A549 (cell line): ENCODE measurements at places on chromosomes 1 and 21.

GRCh38 chr1:153799566-153800465, 24.6 kb downstream of the SLC27A3 start:
- DNase-seq: no peak

DNA sequence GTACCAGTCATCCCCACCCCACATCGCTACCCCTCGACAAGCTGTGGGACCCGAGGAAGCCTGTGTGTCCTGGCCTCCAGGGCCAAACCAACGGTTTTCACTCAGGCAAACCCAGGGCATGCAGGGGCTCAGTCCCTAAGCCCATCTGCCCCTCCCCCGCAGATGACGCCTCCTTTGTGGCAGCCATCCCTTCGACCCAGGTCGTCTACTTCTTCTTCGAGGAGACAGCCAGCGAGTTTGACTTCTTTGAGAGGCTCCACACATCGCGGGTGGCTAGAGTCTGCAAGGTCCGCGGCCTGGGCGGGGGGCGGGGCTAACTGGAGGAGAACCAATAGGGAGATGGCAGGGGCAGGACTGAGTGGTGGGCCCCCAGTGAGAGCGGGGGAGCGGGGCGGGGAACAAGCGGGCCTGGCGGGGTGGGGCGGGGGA, 7.4 kb downstream of the SEMA4A start:
- no peak for DNase-seq

DNA sequence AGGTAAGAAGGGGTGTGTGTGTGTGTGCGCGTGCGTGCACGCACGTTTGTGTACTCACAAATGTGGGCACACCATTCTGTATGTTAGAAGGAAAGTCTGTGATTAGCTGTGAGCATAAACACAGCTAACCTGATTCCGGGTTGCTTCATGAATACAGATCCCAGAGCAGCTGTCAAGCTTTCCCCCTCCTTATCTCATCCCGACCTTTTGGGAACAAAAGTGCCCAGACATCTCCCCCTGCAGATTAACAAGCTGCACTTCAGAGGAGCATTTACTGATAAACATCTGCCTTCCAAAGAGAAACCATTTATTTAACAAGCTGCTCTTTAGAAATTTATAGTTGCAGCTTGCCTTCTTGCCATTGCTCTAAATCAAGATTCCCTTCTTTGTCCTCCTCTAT, 97.0 kb downstream of the MT1HL1 start:
- DNase-seq: no peak

DNA sequence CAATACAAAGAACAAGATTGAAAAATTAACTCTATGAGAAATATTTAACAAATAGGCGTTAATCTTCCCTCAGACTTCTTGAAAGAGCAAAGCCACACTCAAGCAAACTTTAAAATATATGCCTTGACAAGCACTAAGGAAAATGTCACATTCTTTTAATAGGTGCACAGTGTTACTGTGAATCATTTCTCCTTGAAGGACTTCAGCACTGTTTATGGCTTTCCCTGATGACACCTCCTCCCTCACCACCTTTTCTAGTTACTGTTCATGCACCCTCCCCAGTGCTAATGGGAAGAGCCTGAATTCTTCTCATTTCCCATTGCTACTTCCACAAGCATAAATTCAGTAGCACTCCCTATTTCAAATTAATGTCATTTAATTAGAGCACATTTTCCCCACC, 299.5 kb upstream of the RRP15 start:
- no peak for DNase-seq

- DNase-seq: no peak
Measured at GRCh38 chr1:47932743-47933142, 64.4 kb downstream of the TRABD2B start.

- no peak for DNase-seq
Measured at GRCh38 chr1:36847186-36847585, 187.1 kb downstream of the GRIK3 start.

DNA sequence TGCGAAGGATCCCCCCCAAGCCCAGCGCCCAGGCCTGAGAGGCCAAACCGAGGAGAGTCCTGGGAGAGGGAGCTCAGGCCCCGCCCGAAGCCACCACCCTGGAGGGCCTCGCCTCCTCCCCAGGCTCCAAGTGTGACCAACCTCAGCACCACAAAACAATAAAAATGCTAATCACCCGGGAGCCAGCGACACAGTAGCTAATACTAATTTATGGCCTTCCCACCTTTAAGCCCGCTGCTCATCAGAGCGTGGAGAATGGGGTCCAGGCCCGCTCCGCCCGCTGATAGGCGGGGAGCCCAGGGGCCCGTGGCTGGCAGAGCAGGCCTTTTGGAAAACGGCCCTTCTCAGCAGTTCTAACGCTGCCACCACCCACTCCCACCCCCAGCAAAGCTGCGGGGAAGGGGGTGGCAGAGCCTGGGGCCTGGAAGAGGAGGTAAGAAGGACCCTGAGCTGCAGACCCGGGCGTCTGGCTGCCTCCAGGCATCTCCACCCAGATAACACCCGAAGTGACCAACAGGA, 20.4 kb upstream of the TAS1R2 start:
- DNase-seq: no peak

GRCh38 chr1:232682248-232682647, 52.3 kb upstream of the SIPA1L2 start:
- DNase-seq: no peak

DNA sequence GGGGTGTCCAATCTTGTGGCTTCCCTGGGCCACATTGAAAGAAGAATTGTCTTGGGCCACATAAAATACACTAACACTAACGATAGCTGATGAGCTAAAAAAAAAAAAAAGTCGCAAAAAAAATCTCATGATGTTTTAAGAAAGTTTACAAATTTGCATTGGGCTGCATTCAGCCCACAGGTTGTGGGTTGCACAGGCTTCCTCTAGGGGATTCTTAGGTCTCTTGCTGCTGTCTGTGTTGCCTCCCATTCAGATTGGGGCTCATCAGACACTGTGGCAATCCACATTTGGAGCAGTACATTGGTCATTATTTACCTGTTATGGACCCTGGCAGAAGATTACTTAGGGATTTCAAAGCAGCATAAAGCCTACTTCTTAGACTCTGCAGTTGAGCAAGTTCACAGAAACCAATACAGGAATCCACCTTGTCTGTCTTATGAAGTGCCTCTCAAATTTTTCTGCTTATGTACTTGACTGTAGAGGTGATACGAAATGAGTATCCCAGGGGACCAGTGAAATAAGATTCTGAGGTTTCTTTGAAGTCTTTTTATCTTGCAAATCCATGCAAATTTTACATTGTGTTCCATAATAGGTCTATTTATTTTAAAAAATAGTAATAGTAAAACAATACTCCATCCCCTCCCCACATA, 205.5 kb downstream of the RPS6KC1 start:
- DNase-seq: no peak

DNA sequence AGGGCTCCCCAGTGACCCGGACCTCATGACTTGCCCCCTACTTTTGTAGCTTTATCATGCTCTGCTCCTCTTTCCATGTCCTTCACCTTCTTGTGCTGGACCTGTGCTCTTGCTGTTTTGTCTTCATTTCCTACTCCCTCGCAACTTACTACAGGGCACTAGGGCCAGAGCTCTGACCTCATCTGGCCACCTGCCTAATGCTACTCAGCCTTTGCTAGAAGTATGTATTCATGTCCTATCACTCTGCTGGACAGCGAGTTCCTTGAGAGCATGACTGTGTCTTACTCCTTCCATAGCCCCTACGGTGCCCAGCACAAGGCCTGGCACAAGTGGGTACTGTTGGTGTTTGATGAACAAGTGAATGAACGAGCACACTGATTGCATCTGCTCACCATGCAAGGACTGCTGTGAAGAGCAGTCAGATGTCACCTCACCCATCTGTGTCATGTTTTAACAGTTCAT, 1.9 kb downstream of the MTFR1L start:
- no peak for DNase-seq

GRCh38 chr21:43768868-43769167, 7.3 kb downstream of the CSTB start:
- DNase-seq: no peak

GRCh38 chr1:215539803-215540570, 27.1 kb upstream of the KCTD3 start:
- no peak for DNase-seq

DNA sequence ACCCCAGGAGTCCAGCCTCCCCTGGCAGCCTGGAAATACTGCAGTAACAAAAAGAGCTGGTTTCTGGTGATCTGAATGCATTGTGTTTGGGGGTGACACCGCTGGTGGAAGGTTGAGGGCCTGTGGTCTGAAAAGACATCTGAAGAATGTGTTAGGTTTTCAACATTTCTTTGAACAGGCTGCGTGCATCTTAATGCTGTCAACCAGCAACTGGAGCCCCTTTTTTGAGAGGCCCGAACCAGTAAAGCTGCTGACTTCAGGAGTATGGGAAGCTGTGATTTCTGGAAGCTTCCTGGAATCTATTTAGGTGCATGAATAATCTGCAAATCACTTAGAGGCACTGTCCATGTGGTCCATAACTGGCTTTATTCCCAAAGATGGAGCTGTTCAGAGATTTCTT, 17.0 kb downstream of the ATP5PO start:
- DNase-seq: no peak

- no peak for DNase-seq
Measured at GRCh38 chr1:61284248-61284854, 202.0 kb downstream of the NFIA start.

DNA sequence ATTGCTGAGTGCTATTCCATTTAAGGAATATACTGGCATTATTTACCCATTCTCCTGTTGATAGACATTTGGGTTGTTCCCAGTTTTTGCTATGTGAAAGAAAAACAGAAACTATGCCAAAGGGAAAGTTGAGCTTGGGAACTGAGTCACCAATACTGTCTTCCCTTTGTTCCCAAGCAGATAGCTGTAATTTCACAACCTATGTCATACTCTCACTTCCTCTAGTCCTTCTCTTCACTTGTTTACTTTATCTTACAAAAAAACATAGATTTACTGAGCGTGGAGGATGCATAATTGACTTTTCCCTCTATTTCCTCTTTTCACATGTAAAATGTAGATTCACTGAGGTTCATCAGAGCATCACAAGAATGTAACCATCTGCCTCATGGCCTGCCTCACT, 32.4 kb upstream of the PGBD5 start:
- no peak for DNase-seq

GRCh38 chr1:169610858-169611257, 19.1 kb downstream of the SELP start:
- DNase-seq: no peak

GRCh38 chr1:18581420-18581880, 49.2 kb upstream of the PAX7 start:
- DNase-seq: peak; percentile 55

GRCh38 chr1:204080163-204080903, 7.4 kb downstream of the SOX13 start:
- peak; percentile 95 for DNase-seq

- DNase-seq: no peak
Measured at GRCh38 chr21:41542727-41543126, 34.8 kb upstream of the TMPRSS2 start.

GRCh38 chr1:36464605-36465393, 615 bp upstream of the MRPS15 start:
- DNase-seq: no peak

DNA sequence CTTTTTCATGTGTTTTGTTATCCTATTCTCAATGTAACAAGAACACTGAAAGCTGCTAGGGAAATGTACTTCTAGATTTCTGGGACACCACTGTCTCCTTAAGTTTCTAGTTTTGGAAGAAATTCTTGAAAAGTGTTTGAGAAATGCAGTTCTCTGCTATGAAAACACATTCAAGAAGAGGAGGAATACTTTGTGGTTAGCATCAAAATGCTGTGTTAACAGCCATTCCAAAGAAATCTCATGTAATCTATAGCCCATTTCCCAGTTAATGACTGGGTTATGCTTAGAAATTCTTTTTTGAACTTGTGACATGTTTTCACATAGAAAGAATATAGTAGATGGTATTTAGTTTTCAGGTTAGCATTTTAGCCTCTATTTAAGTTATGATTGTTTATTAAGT, 6.0 kb downstream of the RAVER2 start:
- DNase-seq: no peak

DNA sequence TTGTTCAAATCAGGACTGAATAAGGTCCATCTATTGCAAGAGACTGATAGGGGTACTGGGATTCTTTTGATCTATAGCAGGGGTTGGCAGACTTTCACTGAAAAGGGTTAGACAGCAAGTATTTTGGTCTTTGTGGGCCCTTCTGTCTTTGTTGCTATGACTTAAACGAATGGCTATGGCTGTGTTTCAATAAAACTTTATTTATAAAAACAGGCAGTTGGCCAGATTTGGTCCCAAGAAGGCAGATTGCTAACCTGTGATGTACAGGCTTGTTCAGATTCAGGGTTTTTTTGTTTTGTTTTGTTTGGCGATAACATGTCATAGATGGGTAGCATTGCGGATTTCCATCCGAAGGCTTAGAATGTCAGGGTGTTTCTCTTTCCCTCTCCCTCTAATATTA, 3.9 kb upstream of the BACE2 start:
- DNase-seq: no peak

GRCh38 chr1:226638001-226638601, 89.5 kb downstream of the STUM start:
- DNase-seq: no peak

DNA sequence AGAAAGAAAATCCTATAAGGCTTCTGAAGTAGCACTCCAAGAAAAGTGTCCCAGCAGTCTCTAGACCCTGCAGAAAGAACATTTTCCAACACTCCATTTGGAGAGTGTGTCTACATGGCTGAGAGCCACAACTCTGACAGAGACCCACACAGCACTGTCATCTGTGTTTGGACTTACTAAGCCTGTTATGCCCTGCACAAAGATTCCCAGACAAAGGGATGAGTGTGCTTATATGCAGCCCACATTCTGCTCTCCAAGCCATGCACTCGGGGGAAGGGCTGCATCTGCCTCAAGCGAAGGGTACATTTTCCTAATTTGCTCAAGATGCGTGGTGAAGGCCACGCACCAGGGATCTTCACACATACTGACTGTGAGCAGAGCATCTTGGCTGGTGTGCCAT, 24.4 kb upstream of the SLAMF6 start:
- DNase-seq: no peak

GRCh38 chr1:19439464-19440171, 45.7 kb downstream of the CAPZB start:
- peak; percentile 25 for DNase-seq

DNA sequence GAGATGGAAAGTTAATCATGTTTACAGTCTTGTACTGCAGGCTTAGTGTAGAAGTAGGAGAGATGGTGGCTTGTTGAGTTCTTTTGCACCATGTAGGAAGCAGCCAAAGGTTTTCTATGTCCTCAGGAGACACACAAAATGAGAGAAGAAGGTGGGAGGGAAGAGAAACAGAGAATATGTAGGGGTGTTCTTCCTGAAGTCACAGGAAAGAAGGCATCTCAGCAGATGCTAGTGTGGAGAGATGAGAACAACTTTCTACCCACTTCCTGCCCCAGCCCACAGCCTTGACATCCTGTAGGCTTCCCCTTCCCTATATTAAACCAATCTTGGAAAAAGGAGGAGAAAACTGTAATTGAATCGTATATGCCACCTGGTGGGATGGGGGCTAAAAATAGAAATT, 217.0 kb downstream of the S1PR1 start:
- no peak for DNase-seq

- DNase-seq: no peak
Measured at GRCh38 chr1:38203441-38203840, 156.8 kb upstream of the POU3F1 start.

GRCh38 chr1:210627755-210628154, 299.1 kb downstream of the HHAT start:
- peak; percentile 20 for DNase-seq

GRCh38 chr1:25099343-25099951, 132.9 kb downstream of the SYF2 start:
- no peak for DNase-seq
